ENCODE measurements at places on chromosomes 13 and 19.

DNA sequence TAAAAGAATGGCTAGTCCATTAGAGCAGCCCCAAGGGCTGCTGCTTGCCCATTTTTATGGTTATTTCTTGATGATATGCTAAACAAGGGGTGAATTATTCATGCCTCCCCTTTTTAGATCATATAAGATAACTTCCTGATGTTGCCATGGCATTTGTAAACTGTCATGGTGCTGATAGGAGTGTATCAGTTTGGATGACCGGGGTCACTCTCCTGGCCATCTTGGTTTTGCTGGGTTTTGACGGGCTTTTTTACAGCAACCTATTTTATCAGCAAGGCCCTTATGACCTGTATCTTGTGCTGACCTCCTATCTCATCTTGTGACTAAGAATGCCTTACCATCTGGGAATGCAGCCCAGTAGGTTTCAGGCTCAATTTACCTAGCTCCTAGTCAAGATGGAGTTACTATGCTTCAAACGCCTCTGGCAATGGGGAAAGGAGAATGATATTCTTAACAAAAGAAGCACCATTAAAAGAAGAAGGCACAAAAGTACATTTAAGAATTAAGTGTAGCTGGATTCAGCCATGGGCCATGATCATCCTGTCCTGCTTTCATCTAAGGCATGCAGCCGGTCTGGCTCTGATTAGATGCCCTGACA lies 1156.0 kb downstream of the PCDH9 start:
- no peak for DNase-seq

DNA sequence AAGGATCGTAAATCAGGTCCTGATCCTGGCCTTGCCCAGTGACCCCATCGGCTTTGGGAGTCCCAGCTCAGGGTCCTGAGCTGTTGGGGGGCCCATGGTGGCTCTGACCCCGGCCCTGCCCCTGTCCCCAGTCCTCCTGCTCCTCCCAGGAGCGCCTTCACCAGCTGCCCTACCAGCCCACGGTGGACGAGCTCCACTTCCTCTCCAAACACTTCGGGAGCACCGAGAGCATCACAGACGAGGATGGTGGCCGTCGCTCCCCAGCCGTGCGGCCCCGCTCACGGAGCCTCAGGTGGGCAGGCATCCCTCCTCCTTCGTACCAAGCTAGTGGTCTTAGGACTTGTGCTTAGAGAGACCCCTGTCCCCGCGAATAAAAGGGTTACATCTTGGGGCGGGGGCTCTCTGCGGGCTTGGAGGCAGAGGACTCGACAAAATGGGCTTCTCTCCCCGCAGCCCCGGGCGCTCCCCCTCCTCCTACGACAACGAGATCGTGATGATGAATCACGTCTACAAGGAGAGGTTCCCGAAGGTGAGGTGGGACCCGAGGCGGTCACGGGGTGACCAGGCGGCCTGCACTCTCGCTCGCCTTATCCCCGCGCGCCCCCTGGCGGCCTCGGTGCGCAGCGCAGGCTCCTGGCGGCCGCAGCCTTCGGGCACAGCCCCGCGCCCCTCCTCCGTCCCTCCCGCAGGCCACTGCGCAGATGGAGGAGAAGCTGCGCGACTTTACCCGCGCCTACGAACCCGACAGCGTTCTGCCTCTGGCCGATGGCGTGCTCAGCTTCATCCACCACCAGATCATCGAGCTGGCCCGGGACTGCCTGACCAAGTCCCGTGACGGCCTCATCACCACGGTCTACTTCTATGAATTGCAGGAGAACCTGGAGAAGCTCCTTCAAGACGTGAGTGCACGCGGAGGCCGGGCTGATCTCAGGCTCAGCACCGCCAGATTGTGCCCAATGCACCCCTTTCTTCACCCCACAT lies 9.1 kb downstream of the MAST1 start:
- peak; percentile 92 for DNase-seq

- no peak for DNase-seq
Measured at GRCh38 chr13:79631051-79631659, 150.2 kb downstream of the NDFIP2 start.

DNA sequence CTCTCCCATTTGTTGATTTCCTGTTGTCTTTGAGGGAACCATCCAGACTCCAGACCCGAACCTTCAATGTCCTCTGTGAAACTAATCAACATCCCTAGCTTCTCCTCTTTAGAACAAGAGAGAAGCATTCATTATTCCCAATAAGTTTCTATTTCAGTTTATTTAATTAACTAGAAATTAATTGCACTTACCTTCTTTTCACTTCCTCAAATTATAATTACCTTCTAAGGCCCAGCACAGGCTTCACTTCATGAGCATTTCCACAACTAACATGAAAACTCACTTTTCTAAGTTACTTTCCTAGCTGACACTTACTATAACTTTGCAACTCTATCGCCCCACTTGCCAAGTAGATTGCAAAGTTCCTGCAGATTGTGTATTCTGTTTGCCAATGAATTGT lies 71.6 kb upstream of the HTR2A start:
- no peak for DNase-seq

DNA sequence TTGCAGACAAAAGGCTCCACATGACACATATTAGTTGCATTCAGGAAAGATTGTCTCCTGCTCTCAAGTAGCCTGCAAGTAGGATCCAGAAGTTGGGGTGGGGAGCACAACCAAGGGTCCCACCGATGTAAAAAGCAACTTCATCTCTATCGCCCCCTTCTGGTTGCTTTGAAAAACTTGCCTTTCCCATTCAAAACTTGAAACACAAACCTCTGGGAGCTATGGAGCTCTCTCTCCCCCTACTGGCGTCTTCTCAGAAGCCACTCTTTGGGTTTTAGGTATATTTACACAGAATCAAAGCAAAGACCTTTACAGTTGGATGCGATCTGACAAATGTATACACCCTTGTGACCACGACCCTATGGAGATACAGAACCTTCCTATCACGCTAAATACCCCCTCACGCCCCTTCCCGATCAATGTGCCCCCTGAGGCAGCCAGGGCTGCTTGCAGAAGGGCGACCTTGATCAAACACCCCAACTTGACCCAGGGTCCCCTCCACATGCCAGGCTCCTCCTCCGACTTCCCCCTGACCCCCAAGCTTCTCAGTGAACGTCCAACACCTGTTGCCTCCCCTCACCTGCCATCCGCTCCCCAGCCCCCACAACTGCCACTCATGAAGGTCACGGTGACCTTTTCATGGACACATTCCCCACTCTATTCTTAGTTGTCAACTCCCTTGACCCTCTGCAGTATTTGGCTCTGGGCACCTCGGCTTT lies 10.1 kb downstream of the NOSIP start:
- DNase-seq = no peak

- no peak for DNase-seq
Measured at GRCh38 chr13:42971691-42972347, 20.2 kb downstream of the EPSTI1 start.

DNA sequence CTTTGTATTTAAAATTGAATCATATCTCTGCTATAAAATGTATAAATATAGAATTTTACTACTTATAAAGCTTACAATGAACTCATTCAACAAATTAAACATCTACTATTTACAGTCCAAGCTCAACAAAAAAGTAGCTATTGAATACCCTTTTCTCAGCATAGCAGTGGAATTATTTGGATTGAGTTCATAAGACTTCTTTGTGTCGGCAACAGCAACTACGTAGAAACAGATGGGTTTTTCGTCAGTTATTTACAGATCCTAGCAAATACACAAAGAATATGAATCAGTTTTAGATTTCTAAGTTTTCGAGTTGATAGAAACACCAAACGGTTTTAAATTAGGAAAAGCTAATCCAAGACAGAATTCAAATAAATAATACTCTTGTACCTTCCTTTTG lies 10.4 kb upstream of the NEK3 start:
- no peak for DNase-seq

GRCh38 chr19:31260171-31260933 lies 88.9 kb downstream of the TSHZ3 start:
- DNase-seq = no peak

GRCh38 chr13:99347335-99347878 lies 40.2 kb upstream of the GPR183 start:
- no peak for DNase-seq

GRCh38 chr19:961866-962620 lies 22.1 kb upstream of the WDR18 start:
- DNase-seq = no peak

DNA sequence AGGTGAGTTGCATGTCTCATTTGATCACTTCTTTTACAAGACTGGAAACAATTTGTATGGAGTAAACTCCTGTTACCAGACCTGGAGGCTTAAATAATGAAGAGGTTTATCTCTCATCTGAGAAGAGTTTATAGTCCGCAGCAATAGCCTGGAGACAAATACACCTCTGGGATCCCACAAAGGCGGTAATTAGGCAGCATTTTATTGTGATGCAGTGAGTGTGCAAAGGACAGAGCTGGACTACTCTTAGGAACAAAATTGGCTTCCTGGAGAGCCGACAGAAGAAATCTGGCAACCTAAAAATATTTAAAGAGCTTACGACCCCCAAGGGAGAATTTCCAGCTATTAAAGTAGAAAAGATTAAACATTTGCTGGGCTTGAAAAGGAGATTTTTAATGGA lies 11.8 kb upstream of the KATNAL1 start:
- DNase-seq = no peak

DNA sequence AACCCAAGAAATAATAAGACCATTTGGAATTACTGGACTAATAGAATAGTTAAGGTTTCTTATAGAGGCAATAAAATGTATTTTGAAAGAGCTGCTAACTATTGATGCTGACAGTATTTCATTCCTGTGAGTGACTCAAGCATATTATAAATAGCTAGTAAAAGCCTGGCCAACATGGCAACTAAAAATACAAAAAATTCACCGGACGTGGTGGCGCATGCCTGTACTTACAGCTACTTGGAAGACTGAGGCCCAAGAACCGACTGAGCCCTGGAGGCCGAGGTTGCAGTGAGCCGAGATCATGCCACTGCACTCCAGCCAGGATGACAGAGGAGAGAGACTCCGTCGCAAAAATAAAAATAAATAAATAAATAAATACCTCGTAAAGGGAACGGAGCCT lies 5.4 kb upstream of the ICAM3 start:
- DNase-seq = no peak
